ENCODE measurements at places on chromosomes 1 and 21.

GRCh38 chr1:118185084-118185832 is at the start of gene SPAG17:
SPAG17 (minus strand) TSS chr1:118185228; CDS start chr1:118185157, 71 bp downstream.
- peak; percentile 69 for DNase-seq

GRCh38 chr21:43825936-43826622 is 36.7 kb downstream of the RRP1 start:
- DNase-seq, result no peak

GRCh38 chr1:202834771-202835547 is 24.2 kb downstream of the PCAT6 start:
- DNase-seq, result no peak

DNA sequence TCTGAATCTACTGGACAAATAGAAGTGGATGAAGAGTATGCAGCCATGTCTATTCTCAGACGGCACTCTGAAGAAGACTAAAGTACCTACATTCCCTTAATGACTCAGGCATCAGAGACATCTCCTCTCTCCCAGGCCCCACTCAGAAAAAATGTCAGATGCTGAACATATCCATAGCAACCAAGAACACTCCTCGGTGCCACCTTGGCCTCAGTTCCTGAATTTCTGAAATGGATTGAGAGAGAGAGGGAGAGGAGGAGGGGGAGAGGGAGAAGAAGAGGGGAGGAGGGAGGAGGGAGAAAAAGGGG is 16.0 kb upstream of the OVAAL start:
- DNase-seq, result no peak

DNA sequence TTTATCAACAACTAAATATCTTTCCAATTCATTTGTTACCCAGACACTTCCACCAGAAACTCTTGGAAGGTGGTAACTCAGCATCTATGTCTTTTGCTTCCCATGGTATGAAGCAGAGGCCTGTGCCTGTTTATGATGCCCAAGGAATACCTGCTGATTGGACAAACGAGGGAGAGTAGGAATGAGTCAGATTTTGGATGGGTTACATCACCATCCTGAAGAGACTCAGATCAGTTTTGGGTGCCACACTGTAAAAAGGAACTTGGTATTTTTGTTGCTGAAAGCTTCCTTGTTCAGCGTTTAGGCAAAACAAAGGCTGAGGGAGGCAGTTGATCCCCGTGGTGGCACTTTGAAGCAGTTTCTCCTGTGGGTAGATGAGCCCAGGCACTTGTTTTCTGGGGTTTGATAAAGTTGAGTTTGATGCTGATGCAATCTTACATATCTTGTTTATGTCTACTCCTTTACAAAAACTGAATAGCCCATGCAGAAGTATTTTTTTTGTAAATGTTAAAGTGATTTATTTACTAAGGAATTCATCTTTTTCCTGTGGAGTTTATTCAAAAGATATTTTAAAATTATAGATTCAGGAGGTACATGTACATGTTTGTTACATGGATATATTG is 26.7 kb upstream of the CYP4X1 start:
- DNase-seq, result no peak

DNA sequence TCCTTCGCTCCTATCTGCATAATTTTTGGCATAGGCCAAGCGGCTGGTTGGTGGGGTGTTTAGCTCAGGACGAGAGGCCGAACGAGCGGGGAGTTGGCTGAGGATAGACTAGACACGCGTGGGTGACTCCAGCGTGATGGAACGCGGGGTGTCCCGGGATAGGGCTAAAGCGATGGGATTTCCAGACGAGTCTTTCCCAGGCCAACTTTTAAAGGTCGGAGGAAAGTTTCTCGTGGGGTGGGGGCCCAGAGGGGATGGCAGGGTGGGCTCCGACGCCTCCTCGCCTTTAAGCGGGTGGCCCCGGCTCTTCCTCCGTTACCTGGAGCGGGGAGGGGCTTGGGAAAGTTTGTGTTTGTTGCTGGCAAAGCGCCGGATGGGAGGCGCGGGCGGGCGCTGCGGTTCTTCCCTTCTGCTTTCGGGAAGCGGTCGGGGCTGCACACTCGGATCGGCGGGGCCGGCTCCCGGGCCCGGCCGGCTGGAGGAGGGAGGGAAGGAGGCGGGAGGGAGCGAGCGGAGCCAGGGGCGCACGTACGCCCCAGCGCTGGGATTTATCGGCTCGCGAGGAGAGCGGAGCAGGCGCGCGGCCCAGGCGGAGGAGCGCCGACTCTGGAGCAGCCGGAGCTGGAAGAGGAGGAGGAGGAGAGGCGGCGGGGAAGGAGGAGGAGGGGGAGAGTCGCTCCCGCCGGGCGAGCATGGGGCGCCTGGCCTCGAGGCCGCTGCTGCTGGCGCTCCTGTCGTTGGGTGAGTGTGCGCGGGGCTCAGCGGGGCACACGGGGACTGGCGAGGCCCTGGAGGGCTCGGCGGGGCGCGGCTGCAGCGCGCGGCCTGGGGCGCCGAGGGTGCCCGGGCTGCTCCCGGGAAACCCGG is at the start of gene PTGFRN:
Gene PTGFRN, plus strand, starts transcription at position 405 of the 867 bp plus-strand sequence. Its CDS starts 288 bp downstream, at position 693.
- no peak for DNase-seq

DNA sequence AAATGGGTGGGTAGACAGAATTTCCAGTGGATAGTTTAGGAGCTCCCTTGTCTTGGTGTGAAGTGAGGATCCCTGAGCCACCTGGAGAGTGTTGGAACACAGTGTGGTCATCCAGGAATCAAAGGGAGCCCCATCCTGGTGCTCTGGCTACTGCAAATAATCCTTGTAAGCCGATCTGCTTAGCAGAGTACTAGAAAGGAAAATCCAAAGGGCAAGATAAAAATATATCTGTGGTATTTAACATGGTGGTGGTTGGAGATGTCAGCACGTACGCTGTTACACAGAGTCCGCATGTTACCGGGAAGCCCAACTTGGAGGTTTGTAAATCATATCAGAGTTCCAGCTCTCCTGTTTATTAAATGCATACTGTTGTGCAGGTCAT is 39.0 kb downstream of the VANGL1 start:
- DNase-seq, result no peak

DNA sequence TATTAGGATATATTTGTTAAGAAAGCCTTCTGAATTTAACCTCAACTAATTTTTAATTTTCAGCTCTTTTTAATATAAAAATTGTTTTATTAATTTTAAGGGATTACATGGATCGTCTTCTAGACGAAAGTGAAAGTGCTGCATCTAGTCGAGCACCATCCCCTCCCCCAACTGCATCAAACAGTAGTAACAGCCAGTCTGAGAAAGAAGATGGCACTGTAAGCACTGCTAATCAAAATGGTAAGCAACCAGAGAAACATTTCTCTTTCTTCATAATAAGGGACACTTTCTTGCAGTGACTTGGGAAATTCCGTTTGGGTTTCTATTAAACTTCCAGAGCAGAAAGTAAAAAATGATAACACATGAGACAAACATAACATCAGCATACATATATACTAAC is 56.9 kb downstream of the MIER1 start:
- no peak for DNase-seq

GRCh38 chr21:16535626-16536025 is 805.8 kb downstream of the USP25 start:
- DNase-seq, result no peak

DNA sequence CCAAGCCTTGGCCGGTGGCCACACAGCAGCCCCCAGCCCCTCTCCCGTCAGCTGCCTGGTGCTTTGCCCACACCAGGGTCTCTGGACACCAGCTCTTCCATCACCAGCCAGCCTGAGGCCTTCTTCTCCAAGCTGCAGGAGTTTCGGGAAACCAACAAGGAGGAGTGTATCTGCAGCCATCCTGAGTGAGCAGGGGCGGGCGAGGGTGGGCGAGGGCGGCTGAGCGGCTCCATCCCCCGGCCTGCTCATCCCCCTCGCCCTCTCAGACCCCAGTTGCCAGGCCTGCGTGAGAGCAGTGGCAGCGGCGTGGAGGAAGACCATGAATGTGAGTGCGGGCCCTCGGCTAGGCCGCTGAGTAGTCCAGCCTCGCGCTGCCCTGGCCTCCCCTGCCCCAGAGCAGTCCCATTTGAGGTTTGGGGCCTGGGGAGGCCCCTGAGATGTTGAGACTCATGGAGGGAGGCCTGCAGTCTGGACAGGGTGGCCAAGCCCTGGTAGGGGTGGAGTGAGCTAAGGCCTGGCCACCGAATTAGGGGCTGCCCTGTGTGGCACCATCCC is 9.7 kb downstream of the MIIP start:
- DNase-seq, result no peak

DNA sequence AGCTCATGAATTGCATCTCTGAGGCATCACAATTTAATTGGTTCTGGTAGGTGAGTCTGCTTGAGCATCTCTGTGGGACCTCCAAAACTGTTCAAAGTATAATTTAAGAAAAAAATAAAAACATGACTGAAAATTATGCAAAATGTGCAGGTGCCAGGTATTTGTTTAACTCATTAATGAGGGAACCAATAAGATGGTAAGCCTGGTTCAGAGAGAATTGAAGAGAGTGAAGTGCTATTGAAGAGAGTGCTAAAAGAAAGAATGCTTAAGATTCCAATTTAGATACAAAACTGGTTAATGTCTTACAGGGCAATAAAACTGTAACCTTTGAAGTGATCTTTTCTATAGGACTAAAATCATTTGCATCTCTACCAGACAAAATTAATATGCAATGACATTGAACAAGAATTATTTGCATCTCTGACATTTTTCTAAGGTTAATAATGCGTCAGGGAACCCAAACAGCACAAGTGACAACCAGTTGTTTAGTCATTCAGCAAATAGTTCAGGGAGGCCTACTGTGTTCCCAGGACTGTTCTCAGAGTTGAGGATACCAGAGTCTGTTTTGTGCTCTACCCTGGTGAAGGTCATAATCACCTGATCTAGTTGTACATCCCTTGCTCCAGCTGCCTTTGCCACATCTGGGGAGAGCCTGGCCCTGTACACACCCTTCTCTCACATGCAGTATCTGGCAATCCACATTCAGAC is 183.5 kb downstream of the PATJ start:
- DNase-seq, result no peak

DNA sequence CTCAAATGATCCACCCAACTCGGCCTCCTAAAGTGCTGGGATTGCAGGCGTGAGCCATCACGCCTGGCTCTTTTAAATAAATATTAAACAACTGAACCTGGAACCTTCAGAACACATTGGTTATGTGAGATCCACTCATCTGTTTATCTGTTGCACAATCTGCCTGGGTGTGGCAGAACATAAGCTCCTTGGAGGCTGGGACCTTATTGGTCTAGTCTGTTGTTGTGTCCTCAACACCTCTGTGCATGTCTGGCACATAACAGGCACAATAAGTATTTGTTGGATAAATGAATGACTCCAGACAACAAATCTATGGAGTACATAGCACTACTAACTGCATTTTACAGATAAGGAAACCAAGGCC is 4.1 kb upstream of the NBL1 start:
- no peak for DNase-seq

- no peak for DNase-seq
Measured at GRCh38 chr1:53826367-53826766, 11.7 kb downstream of the NDC1 start.

DNA sequence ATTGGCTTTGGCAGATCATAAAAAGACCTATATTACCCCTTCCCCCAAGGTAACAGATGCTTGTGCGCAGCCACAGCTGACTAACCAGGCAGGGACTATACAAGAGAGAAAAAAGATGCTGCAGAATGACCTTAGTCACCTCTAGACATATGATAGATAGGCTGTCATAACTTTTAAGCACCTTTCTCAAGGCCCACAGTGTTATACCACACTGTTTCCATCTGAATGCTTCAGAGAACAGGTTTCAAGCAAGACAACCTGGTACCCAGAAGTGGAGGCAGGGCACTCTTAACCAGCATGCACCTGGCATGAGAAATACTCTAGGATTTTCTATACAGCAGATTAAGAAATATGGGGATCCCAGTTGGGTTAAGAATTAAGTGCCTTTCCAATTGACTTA is 12.8 kb upstream of the OVAAL start:
- DNase-seq, result no peak

- DNase-seq, result no peak
Measured at GRCh38 chr1:31637915-31638673, 6.6 kb downstream of the PEF1 start.

- no peak for DNase-seq
Measured at GRCh38 chr1:111695801-111696200, 43.4 kb downstream of the INKA2 start.

DNA sequence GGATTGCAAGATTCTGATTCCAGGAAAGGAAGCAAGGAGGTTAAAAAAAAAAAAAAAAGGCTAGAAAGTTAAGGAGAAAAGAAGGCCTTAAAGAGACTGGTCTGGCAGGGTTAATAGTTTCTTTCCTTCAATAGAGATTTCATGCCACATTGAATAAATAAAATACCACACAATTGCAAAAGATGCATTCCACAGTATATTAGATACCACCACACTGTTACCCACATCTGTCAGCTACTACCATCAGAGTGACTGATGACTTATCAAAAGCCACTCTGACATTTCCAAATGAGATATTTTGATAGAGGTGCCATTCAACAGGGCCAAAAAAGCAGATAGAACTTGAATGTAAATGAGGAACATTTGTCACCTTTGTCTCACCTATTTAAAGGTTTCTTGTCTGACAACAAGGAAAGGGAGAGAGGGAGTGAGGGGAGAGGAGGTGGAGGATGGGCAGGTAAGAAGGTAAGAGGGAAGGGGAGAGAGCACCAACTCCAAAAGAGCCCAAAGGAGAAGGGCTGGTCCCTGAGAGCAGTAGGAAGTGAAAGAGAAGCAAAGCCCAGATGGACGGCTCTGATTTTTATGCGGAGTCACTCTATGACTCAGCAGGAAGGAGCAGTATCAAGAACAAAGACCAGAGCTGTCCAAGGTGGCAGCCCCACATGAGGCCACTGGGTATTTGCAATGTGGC is 38.3 kb downstream of the LRRN2 start:
- no peak for DNase-seq

GRCh38 chr1:224733027-224733911 is 117.2 kb downstream of the CNIH3 start:
- DNase-seq, result no peak

GRCh38 chr1:160454371-160455152 is 54.2 kb downstream of the VANGL2 start:
- DNase-seq, result no peak

DNA sequence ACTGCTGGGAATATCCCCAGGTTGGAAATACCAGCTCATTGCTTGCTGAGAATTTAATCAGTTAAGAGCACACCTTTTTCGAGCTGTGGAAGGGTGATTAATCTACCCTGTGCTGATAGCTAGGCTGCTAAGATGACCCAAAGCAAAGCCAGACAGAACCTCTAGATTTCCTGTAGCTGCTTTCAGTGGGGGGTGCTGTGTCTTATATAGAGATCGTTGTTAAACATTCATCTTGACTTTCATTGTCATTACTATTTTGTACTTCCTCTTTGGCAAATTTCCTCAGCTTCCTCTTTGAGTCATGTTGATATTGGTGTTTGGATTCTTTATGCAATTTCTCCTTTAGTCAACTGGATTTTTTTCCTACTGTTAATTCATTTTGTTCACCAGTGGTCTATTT is 155.3 kb downstream of the DISC1 start:
- no peak for DNase-seq

DNA sequence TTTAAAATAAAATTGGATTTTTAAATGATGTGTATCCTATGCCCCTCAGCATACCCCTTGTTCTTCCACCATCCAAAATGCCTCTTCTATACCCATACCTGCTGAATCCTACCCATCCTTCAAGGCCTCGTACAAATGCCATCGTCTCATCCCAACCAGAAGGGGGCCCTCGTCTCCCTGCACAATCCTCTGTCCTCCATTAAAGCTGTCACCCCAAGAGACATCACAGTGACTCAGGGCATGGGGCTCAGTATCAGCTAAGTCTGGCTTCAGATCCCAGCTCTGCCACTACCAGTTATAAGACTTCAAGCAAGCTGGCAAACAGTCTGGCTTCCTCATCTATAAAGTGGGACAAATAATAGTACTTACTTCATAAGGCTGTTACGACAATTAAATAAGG is 23.8 kb downstream of the IGFN1 start:
- DNase-seq, result no peak

- DNase-seq, result no peak
Measured at GRCh38 chr1:16243215-16243610, 6.2 kb upstream of the CPLANE2 start.

GRCh38 chr1:219488275-219488674 is 124.6 kb downstream of the ZC3H11B start:
- DNase-seq, result no peak

All from NCI-H1930 (cell line).